ENCODE measurements at places on chromosomes 1 and 21.

DNA sequence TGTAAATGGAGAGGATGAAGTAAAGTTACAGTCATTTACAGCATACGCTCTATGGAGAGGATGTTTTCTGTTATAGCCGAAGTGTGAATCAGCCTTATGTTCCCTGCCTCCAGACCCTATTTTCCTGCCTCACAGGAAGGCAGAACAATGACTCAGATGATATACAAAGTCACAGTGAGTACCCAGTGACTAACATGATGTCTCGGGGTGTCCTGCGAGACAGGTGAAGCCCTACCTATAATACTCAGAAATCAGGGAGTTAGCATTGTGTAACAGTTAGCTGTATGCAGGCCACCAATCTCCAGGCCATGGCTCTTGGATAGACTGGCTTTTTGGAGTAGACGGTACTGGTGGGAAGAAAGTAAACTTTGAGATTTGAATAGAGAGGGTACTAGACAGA is 55.6 kb upstream of the FBXO28 start:
- H3K36me3 ChIP-seq: no peaks in the 10 kb centered on the region
- DNase-seq: no peak
- no peak overlapping the region for H3K27ac ChIP-seq
- no peak overlapping the region for H3K4me3 ChIP-seq
- no peaks in the 10 kb centered on the region for H3K27me3 ChIP-seq

GRCh38 chr1:100482167-100482566 is 55.8 kb upstream of the GPR88 start:
- DNase-seq: no peak
- H3K27me3 ChIP-seq: no peaks in the 10 kb centered on the region
- H3K36me3 ChIP-seq: no peaks in the 10 kb centered on the region
- H3K27ac ChIP-seq: no peak overlapping the region
- no peak overlapping the region for H3K4me3 ChIP-seq

DNA sequence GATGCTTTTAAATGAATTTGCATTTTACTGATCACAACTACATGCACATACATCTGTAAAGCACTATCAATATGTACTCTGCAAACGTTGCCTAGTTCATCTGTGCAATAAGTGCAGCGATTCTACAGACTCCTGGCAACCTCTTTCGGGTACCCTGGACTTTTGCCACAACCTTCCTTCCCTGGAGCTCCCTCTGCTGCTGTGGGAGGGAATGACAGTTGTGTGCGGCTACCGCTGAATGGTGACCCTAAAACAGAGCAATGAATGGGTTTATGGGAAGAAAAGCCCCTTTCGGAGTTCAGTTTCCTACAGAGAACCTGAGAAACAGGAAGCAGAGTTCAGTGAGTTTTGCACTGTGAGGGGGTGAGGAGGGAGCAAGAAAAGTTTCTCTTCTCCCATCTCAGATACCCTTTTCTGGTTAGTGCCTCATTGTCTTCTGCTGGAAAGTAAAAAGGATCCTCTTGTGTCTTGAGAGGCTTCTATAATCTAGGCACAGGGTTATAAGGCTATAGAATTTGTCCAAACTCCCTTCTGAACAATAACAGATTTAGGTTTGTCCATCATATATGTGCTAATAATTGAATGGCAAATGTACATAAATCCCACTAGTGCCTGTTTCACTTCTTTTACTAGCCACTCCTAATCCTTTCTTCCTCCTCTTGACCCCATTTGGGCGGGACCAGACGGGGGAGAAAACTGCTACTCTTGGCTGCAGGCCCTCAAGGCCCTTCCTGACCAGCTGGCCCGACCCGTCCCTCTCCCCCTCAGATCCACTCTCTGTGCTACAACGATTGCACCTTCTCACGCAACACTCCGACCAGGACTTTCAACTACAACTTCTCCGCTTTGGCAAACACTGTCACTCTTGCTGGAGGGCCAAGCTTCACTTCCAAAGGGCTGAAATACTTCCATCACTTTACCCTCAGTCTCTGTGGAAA is 19.8 kb upstream of the SARS1 start:
- no peak overlapping the region for H3K4me3 ChIP-seq
- H3K27ac ChIP-seq: no peak overlapping the region
- no peaks in the 10 kb centered on the region for H3K36me3 ChIP-seq
- no peak for DNase-seq
- H3K4me1 ChIP-seq: no peaks in the 10 kb centered on the region

DNA sequence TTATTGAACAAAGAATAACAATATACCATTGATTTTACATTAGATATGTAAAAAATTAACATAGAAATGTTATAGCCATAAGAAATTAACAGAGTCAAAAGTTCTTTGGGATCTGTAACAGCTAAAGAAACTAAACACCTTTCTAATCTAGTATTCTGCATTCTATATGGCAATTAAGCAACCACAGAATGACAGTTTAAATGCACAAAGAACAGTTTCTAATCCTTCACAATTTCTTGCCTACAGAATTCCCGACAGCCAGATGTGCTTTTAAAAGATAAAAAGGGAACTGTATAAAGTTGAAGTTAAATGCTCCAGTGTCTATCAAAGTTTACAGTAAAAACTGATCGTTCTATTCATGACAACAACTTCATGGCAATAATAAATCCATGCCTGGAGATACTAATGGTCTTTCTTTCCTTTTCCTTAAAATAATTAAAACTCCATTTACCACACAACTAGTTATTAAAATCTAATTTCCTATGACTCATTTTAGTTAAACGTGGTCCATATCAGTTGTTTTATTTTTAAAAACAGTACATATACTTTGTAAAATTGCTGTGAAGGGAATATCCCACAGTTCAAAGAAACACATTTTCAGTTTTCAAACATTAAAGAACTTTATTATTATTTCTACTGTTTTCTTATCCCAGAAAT is 110.2 kb downstream of the EIF4G3 start:
- no peak overlapping the region for H3K4me3 ChIP-seq
- H3K27me3 ChIP-seq: no peaks in the 10 kb centered on the region
- H3K4me1 ChIP-seq: peaks cover 7% of the 10 kb centered on the region
- no peaks in the 10 kb centered on the region for H3K36me3 ChIP-seq
- DNase-seq: no peak

DNA sequence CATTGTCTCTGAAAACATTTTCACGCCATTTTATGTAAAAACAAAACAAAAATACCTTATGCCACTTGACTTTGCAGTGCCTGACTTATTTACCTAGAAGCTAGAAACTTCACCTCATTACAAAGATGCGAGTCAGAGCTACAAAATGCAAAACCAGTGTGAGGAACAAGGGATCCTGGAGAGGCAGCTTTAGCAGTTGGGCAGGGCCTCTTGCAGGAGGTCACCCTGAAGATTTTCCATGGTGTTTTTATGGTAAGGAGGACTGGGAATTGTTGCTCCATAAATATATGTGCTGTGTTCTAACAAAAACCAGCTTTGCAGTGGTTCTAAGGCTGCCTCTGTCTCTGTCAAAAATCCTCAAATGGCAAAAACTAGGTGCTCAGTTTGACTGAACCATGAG is 36.4 kb upstream of the TARBP1 start:
- no peaks in the 10 kb centered on the region for H3K4me1 ChIP-seq
- no peak for DNase-seq
- H3K36me3 ChIP-seq: no peaks in the 10 kb centered on the region
- H3K4me3 ChIP-seq: no peak overlapping the region
- no peaks in the 10 kb centered on the region for H3K27me3 ChIP-seq
- H3K27ac ChIP-seq: peak overlapping the region; percentile 26

DNA sequence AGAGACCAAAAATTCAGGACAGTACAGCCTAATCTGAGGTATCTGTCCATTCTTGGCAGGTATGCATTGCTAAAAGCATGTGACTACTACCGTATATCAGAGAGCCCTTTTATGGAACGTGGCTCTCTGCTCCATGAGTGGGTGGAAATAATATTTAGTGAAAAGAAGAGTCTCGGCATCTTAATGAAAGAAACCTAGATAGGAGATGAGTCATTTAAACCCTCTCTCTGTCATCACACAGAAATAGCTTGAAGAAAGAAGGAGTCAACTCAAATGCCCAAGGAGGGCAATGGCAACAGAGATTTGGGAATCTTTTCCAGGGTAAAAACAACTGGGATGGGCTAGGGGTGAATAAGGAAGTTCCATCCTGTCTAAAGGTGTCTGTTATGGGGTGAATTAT is 528.2 kb downstream of the SMYD3 start:
- no peaks in the 10 kb centered on the region for H3K4me1 ChIP-seq
- H3K36me3 ChIP-seq: no peaks in the 10 kb centered on the region
- H3K4me3 ChIP-seq: no peak overlapping the region
- H3K27ac ChIP-seq: no peak overlapping the region

DNA sequence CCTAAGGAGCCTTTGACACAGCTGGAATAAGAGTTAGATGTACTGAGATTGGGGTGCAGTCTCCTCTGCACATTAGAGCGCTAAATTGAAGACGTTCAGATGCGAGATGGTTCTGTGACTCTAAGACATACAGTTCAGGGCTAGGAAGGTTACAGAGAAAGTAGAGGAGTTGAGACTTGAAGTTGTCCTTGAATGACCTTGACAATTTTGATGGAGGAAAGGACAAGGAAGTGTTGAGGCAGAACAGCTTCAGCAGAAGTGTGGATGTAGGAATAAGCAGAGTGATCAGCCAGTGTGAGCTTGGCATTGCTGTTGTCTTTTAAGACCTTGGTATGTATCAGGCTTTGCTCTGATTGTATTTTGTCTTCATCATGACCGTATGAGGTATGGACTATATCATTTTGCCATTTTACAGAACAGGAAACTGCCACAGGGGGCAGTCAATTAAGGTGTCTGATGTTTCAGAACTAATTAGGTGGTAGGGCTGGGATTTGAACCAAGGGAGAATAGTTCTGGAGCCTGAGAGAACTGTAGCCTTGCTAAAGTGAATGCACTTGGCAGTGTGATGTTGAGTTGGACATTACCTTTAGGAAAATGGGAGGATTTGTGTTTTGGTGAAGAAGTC is 9.2 kb downstream of the TTF2 start:
- H3K27ac ChIP-seq: no peak overlapping the region
- H3K36me3 ChIP-seq: no peaks in the 10 kb centered on the region
- no peaks in the 10 kb centered on the region for H3K27me3 ChIP-seq

DNA sequence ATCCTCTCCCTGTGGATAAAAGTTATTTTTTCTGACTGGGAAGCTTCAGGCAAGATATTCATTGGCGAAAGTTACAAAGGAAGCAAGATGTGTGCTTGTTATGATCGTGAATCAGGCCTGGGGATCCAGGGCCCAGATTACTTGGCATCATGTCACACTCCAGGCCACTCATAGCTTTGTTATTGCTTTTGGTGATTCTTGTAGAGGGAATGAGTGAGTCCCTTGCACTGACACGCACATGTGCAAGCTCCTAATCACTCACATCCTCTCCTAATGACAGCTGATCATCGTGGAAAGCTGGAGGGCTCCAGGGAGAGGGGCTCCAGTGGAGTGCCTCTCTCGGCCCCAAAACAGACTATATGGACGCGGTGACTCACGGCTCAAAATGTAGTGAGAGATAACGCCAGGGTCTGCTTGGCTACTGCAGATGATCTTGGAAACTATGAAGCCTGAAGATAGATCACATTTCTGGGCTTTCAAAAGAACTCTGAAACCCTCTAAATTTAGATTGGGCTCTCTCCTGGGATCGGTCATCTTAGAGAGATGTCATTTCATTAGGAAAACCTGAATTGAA is 481.1 kb upstream of the USP24 start:
- peak; percentile 62 for DNase-seq
- peaks cover 3% of the 10 kb centered on the region for H3K4me1 ChIP-seq
- peak overlapping the region; percentile 26 for H3K27ac ChIP-seq

DNA sequence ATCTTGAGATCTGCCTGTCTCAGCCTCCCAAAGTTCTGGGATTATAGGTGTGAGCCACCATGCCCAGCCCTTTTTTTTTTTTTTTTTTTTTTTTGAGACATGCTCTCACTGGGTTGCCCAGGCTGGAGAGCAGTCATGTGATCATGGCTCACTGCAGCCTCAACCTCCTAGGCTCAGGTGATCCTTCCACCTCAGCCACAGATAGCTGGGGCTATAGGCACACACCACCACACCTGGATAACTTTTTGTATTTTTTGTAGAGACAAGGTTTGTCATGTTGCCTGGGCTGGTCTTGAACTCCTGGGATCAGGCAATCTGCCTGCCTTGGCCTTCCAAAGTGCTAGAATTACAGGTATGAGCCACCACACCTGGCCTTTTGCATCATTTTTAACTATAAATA is 17.7 kb upstream of the PRRC2C start:
- no peaks in the 10 kb centered on the region for H3K36me3 ChIP-seq
- no peak overlapping the region for H3K4me3 ChIP-seq
- DNase-seq: no peak
- H3K27me3 ChIP-seq: no peaks in the 10 kb centered on the region
- H3K27ac ChIP-seq: no peak overlapping the region

- peak overlapping the region; percentile 92 for H3K27ac ChIP-seq
- no peak overlapping the region for H3K4me3 ChIP-seq
- no peaks in the 10 kb centered on the region for H3K27me3 ChIP-seq
- no peak for DNase-seq
- H3K4me1 ChIP-seq: peaks cover 18% of the 10 kb centered on the region
These were observed 4.6 kb downstream of the OLFML3 start for GRCh38 chr1:113983826-113984225.

- H3K4me1 ChIP-seq: no peaks in the 10 kb centered on the region
- H3K36me3 ChIP-seq: no peaks in the 10 kb centered on the region
- H3K27ac ChIP-seq: no peak overlapping the region
- no peak overlapping the region for H3K4me3 ChIP-seq
These were observed 2.6 kb upstream of the LAD1 start for GRCh38 chr1:201401700-201402099.

DNA sequence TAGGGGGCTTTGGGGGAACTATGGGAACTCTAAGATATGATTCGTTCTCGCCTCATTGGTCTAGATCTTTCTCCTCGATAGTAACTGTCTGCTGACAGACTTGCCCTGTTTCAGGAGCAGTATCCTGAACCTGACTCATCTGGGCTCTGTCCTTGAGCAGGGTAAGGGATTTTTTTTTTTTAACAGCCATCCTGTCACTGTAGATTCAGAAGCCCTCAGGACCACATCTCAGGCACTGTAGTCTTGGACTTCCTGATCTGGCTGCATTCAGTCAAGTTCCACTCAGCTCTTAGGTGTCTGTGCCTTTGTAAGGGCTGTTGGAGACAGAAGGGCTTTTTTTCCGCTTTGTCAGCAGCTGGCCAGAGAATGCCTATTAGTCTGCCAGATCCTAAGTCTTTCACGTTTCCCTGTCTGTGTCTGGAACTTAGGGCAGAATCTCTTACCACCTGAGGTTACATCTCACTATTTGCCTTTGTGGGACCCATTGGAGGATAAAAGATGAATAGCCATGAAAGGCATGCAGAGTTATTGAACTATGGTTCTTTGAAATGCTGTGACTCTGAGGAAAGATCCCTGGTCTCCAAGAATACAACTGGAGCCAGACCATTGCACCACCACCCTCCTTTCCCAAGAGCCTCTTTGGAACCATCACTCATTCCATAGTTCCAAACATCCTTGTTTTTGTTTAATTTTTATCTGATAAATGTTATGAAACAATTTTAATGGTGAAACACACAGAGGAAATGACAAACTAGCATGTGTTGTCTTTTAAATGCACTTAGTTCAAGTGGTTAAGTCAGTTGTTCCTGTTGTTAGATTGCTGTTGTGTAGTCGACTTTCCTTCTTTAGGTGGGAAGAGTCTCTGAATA is 49.7 kb upstream of the MACF1 start:
- H3K36me3 ChIP-seq: no peaks in the 10 kb centered on the region
- H3K27me3 ChIP-seq: no peaks in the 10 kb centered on the region
- peaks cover 9% of the 10 kb centered on the region for H3K4me1 ChIP-seq
